Naive thymus-derived CD8-positive, alpha-beta T cell (primary cell): ENCODE measurements at places on chromosomes 2 and 18. TPM values are rescaled to one million over a fixed set of nuclear protein-coding genes. Genes with fewer than 3 reads are reported as not detected.

DNA sequence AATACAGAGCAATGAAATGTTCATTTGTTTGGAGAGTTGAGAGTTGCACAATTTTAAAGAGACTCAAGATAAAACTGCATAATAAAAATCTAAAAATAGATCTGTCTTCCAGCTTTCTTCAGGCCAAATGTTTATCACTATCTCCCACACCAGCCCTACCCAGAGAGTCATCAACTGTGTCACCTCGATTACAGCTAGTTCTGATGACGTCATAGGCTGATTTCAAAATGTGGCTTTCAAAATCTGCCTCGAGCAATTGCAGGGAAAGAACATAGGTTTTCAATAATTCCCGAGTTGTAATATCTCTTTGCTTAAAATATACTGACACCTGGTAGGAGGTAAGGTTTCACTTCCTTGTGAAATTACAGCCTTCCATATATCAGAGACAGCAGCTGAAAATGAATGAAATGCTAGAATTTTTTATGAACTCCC is 677.6 kb upstream of the ID2 start:
- DNase-seq, result no peak

GRCh38 chr2:188869550-188869949 is 104.6 kb upstream of the COL3A1 start:
- DNase-seq, result no peak

Gene KLHL41
- 0.09 TPM for polyA plus RNA-seq

GRCh38 chr2:197946562-197946961 is 142.2 kb downstream of the PLCL1 start:
- DNase-seq, result no peak

Gene SCN9A
- not detected for polyA plus RNA-seq

DNA sequence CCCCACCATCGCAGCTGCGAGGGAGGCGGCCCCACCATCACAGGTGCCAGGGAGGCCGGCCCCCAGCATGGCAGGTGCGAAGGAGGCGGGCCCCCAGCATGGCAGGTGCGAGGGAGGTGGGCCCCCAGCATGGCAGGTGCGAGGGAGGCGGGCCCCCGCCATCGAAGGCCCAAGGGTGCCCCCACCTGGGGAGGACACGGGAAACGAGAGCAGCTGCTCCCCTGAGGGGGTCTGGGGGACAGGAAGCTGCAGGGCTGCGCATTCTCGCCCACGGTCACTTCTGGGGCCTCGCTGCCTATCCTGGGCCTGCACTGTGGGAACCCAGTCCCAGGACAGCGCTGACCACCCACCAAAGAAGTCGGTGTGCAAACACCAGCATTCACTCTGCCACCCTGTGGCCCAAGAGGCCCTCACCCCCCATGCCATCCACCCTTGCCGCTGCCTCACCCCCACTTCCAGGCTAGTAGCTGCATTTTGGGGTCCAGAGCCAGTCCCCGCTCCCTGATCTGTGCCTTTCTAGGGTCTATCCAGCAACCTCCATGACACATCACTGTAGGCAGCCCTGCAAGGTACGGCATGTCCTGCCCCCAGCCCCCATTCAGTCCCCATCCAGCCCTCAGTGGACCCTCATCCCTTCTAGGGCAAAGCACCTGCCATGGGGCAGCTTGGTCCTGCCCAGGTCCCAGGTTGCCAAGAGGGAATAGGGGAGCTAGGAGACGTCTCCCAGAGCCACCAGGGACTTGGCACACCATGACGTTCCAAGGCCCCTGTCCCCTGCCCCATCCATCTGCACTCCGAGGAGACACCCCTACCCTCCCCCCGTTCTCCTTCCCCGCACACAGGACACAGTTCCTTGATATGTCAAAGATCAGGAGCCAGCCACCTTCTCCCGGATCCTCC is 24.0 kb upstream of the GPC1 start:
- no peak for DNase-seq

Gene CYP27C1
- polyA plus RNA-seq, result not detected
